HT1080 (cell line): ENCODE measurements at places on chromosomes 12 and 14.

- no peak for DNase-seq
These were observed 22.6 kb upstream of the PAPOLA start for GRCh38 chr14:96479435-96480146.

DNA sequence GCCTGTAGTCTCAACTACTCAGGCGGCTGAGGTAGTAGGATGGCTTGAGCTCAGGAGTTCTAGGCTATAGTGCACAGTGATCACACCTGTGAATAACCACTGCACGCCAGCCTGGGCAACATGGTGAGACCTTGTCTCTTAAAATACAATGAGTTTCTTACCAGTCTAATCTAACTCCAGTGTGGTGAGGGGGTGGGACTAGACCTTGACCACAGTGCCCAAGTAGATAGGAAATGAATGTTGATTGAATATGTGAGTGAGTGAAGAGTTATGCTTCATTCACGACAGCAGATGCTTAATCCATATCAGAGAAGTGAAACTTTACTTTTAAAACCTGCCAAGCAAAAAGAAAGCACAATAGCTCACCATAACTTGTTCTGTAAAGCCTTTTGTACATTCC lies 11.2 kb upstream of the AK7 start:
- DNase-seq = no peak

- peak; percentile 37 for DNase-seq
These were observed 397.6 kb downstream of the NUAK1 start for GRCh38 chr12:105740970-105741725.

DNA sequence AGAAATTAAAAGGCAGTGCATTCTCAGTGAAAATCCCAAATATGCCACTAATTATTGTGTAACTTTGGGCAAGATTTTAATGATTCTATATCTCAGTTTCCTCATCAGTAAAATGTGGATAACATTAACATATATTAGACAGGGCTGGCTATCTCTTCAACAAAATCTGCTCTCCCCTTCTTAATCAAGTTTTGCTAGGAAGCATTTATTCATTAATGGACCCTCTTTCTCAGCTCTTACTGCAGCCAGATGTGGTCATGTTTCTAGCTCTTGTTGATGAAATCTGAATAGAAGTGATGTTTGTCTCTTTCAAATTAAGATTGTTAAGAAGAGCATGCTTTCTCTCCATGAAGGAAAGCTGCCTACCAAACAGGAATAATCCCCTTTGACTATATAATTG lies 84.4 kb upstream of the PPFIA2 start:
- DNase-seq = no peak

DNA sequence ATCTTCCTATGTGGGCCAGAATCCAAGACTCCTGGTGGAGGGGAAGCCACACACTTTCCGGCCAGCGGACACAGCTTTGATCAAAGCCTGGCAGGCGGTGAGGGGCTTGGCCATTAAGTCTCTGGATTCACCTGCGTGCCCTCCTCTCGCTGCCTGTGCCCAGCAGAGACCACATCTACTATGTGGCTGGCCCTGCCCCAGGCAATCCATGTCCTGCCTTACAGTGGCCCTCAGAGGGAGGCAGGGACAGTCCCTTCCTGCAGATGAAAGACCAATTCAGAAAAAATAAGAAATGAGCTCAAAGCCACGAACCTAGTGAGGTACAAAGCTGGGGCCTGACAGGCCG lies 82.7 kb upstream of the GPR68 start:
- no peak for DNase-seq

DNA sequence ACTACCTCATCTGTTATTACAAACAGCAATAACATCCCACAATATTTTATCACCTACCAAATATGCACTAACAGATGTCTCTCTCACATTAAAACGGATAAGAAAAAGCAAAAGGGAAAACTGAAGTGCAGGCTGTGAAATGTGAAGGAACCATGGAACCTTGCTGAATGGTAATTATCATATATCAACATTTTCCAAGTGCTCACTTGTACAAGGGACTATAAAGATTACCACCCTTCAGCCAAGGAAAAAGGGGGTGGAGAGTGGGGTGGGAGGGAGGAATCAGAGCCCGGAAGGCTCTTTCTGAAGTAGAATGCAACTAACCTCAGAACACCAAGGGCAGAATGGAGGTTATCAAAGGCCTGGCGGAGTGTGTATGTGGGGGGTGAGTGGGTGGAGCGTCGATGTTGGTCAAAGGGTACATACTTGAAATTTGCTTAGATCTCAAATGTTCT lies 1.2 kb downstream of the SNX6 start:
- DNase-seq = no peak

DNA sequence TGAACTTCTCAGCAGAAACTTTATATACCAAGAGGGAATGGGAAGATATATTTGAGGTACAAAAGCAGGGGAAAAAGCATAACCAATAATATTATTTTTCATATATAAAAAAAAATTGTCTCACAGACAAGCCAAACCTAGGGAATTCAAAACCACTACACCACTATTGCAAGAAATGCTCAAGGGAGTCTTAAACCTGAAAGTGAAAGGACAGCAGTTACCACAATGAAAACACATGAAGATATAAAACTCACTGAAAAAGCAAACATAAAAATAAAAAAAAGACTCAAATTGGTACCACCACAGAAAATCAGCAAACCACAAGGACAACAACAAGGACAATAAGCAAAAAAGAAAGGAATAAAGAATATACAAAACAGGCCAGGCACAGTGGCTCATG lies 131.9 kb downstream of the CEP128 start:
- DNase-seq = no peak

- DNase-seq = no peak
These were observed 24.3 kb upstream of the SMUG1 start for GRCh38 chr12:54213079-54213478.

DNA sequence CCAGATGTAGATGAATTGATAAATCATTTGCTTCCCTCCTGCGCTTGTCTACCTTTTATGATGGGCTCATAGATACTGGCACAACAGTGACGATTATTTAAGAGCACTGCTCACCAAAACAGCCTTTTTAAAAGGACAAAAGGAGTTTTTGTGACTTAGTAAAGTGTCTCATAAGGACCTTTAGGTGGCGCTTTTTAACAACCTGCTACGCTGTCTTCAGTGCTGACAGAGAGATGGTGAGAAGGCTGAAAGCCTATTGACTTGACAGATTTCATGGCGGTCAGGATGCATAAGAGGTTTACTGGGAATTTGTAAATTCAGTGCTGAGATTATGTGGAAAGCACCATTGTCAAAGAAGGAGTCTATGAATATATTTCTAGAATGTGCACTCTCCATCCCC lies 87.6 kb downstream of the SLC15A5 start:
- peak; percentile 5 for DNase-seq

DNA sequence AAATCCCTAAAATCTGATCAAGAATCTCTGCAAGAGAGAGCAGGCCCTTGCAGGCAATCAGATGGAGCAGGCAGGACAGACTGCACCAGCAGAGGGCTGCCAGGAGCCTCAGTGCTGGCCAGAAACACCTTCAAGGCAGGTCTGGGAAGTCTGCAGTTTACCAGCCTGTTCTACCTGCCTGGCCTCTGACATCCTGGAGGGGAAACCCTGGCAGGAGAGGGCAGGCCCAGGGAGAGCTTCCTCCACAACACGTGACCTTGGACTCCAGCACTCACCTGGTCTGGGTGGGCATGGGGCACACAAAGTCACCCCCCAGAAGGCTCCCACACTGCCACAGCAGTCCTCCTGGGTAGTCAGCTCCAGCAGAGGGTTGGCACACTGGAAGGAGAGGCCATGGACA lies 56.0 kb downstream of the ISCA2 start:
- no peak for DNase-seq

- no peak for DNase-seq
These were observed 58.9 kb upstream of the KITLG start for GRCh38 chr12:88638966-88639760.

- no peak for DNase-seq
These were observed 10.0 kb downstream of the HIP1R start for GRCh38 chr12:122845041-122845864.

DNA sequence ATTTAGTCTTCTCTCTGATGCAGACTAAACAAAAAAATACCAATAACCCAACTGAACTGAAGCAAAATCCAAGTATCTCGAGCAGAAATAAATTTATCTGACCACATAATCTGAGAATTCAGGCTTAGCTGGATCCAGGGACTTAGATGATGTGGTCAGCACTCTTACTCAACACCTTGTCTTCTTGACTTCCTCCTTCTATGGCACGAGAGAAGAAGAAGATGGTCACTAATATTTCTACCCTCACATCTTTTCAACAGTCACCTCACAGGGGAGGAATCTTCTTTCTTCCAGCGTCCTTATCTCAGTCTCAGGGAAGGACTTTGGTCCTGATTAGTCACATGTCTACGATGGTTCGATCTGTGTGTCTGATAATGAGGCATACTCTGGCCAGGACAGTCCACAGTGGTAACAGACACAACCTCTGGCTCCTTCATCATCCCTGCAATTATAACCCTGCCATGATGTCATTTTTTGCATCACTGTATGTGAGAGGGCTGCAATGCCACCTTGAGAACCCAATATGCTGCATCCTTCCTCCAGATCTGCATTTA lies 15.8 kb downstream of the RGS6 start:
- no peak for DNase-seq

DNA sequence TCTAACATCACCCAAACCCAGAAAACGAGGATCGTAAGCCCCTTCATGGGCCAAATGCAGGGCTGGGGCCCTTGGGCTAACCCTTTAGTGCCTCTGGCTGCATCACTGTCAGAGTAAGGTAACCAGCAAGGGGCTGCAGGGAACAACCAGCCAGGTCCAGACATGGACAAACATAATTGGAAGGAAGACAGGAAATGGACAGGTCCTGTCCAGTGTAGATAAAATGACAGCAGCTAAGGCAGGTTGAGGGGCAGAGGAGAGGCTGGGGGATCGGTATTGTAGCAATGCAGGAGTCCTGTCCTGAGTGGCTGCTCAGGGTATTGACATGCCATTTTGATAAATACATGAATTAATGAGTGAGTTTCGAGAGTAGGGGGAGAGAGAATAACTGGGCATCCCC lies 29.8 kb downstream of the BICD1 start:
- DNase-seq = no peak

- no peak for DNase-seq
These were observed 31.5 kb downstream of the HSP90AA1 start for GRCh38 chr14:102055181-102055901.

DNA sequence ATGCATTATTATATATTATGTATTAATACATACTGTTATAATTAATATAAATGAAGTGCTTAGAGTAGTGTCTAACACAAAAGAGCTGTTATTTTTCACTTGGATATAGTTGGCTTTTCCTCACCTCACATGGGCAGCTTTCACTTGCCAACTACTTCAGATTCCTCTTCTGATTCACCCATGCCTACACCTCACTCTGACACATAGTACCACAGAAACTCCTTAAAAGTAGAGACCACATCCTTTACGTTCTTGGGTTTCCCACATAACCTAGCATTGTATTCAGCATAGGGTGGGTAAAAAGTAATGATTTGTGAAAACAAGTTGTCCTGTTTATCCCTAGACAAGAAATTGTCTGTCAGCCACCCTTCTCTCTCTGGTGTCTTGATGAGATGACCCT lies 61.0 kb downstream of the DIO2 start:
- DNase-seq = peak; percentile 94

GRCh38 chr14:24952851-24953666 lies 96.9 kb downstream of the STXBP6 start:
- peak; percentile 48 for DNase-seq

GRCh38 chr14:34035177-34035933 lies 84.5 kb upstream of the EGLN3 start:
- peak; percentile 17 for DNase-seq

GRCh38 chr14:74221741-74222140 lies 17.5 kb upstream of the VSX2 start:
- DNase-seq = no peak

DNA sequence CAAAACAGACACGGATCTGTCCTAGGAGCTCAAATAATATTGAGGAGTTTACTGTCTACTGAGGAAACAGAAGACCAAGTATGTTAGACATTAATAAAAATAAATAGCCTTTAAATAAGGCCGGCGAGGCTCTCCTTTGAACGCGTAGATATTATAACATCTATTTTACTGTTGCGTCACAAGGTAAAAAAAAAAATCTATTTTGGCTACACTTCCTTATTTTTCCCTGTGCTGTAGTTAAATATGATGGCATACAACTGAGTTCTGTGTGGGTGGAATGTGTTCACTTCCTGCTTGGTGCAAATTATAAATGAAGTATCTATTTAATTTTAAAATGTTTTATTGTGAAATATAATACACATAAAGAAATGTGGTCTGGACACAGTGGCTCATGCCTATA lies 17.2 kb upstream of the RAD52 start:
- no peak for DNase-seq

GRCh38 chr12:32100361-32100760 lies 6.3 kb upstream of the BICD1 start:
- DNase-seq = no peak

DNA sequence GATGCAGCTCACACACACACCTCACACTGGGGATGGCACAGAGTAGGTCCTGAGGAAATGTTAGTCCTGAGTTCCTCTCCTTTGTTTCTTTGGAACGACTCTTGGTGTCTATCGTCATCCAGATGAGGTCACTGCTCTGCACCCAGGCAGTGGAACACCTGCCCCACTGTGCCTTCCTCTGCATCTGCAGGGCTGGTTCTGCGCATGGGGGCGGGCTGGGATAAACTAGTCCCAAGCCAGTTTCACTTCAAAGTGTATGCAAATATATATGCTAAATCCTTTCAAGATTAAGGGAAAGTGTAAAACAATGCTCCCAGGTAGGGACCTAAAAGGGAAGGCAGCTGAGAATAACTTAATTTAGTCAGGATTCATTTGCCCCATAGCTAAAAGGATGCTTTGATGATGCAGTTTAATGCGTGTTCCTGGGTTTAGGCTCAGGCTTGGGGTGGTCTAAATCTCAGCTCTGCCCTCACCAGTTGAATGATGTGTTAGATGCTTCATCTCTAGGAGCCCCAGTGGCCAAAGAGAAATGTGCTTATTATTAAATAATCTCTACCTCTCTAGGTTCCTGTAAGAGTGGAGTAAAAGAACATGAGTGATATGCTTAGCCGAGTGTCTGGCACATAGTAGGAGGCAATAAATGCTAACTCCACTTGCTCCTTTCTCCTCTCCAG lies 47.1 kb upstream of the OVCH1 start:
- DNase-seq = no peak

GRCh38 chr14:61269321-61270083 lies 11.6 kb downstream of the TMEM30B start:
- DNase-seq = peak; percentile 67
